ENCODE measurements at places on chromosomes 16 and 17. TPM values are rescaled to one million over a fixed set of nuclear protein-coding genes. Genes with fewer than 3 reads are reported as not detected.

GRCh38 chr17:8552577-8553320 lies 77.8 kb downstream of the MYH10 start:
- no peak overlapping the region for H3K4me3 ChIP-seq
- H3K27ac ChIP-seq: no peak overlapping the region
- peaks cover 18% of the 10 kb centered on the region for H3K36me3 ChIP-seq

- no peaks in the 10 kb centered on the region for H3K27me3 ChIP-seq
- peak; percentile 82 for DNase-seq
- peaks cover 8% of the 10 kb centered on the region for H3K36me3 ChIP-seq
Measured at GRCh38 chr17:82648742-82649331, 593 bp upstream of the WDR45B start.

DNA sequence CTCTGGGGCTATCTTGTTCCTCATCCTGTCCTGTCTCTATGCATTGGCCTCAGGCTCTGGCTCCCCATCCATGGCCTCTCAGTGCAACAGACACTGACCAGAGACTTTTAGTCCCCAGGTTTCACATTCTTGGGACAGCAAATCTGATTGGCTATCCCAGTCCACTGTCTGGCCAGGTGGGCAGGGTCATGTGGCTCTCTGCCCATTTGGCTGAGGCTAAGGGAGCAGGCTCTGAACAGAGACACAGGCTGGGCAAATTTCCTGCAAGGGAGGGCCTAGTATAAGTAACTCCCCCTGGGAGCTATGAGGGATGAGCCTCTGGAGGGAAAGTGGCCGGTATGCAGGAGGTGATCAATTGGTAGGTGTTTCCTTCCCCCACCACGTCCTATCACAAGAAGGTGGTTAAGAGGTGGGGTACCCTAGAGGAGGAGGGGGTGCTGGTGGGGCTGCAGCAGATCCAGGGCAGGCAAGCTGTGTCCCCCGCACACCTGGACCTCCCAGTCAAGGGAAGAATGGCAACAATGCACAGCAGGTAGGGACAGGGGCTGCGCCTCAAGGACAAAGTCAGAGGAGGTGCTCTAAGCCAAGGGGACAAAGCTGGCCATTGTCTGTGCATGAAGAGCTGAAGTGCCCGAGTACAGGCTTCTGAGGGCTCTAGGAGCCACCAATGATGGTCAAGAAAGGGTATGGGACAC lies 13.2 kb downstream of the XYLT2 start:
- peaks cover 41% of the 10 kb centered on the region for H3K36me3 ChIP-seq
- no peak overlapping the region for H3K27ac ChIP-seq
- DNase-seq: no peak
- no peaks in the 10 kb centered on the region for H3K27me3 ChIP-seq
- H3K4me1 ChIP-seq: peaks cover 7% of the 10 kb centered on the region
- no peak overlapping the region for H3K4me3 ChIP-seq

- no peaks in the 10 kb centered on the region for H3K27me3 ChIP-seq
- DNase-seq: no peak
- H3K4me3 ChIP-seq: no peak overlapping the region
- peaks cover 37% of the 10 kb centered on the region for H3K36me3 ChIP-seq
- peak overlapping the region; percentile 88 for H3K27ac ChIP-seq
Measured at GRCh38 chr17:1494203-1494602, 1.7 kb upstream of the MYO1C start.

DNA sequence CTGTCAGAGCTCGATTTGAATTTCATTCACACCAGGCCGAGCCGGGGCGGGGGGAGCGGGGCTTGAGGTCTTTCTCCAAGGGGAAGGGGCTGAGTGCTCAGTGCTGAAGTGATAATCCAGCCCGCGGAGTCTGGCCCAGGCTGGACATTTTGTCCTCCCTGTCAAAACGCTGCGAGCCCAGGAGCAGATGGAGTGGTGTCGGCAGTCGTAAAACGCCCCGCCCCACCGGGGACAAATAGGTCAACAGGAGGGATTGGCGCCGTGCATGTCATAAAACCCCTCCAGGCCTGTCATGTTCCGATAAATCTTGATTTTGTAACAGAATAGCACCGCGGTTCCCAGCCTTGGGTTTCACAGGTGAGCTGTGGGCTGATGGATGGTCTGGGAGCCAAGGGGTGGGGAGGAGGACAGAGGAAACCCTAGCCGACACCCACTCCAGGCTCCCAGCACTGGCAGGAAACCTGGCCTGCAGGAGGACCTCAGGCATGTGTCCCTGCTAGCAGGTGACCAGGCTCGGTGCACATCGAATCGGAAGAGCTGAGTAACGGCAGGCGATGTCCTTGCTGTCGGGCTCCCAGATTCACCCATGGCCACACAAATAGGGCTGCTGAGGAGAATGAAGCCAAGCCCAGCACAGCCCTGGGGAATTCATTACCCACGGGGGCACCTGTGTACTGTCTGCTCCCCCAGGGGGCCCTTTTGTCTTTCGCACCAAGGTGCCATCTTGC lies 341.4 kb downstream of the FOXL1 start:
- no peak overlapping the region for H3K4me3 ChIP-seq
- DNase-seq: no peak
- H3K36me3 ChIP-seq: no peaks in the 10 kb centered on the region
- no peak overlapping the region for H3K27ac ChIP-seq
- peaks cover 17% of the 10 kb centered on the region for H3K27me3 ChIP-seq
- H3K4me1 ChIP-seq: no peaks in the 10 kb centered on the region

DNA sequence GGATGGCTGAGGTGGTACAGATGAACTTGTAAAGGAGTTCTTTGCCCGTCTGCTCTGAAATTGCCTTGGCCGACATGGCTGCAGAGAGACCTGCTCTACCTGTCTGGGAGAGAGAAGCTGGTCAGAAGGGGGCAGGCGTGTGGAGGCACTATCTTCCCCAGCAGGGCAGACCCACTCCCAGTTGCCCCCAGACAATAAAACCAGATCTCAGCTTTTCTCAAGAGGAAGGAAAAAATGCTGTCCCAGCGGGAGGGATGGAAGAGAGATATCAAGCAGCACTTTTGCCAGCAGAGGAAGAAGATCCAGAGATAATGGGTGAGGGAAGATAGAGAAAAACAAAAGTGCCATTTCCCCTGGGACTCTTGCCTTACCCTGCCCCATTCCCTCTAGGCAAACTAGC lies 5.0 kb downstream of the ACLY start:
- no peak overlapping the region for H3K4me3 ChIP-seq
- peaks cover 10% of the 10 kb centered on the region for H3K4me1 ChIP-seq
- peaks cover 50% of the 10 kb centered on the region for H3K36me3 ChIP-seq
- H3K27ac ChIP-seq: no peak overlapping the region
- no peaks in the 10 kb centered on the region for H3K27me3 ChIP-seq

DNA sequence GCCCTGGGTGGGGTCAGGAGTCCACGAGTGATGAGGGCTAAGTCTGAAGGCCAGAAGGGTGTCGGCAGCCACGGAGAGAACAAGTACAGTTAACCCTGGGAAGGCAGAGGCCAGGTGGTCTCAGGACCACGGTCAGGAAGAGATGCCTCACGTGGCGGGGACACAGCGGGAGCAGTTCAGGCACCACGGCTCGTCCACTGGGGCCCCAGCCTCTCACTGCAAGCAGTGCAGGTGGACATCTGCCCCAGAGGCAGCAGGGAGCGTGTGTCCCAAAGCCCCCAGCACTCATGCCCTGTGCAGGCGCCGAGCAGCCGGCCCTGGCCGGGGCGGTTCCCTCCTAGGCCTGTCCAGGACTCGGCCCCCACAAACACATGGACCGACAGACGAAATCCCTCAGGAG lies 4.7 kb downstream of the LMF1 start:
- no peaks in the 10 kb centered on the region for H3K36me3 ChIP-seq
- peak; percentile 63 for DNase-seq
- peaks cover 8% of the 10 kb centered on the region for H3K4me1 ChIP-seq

DNA sequence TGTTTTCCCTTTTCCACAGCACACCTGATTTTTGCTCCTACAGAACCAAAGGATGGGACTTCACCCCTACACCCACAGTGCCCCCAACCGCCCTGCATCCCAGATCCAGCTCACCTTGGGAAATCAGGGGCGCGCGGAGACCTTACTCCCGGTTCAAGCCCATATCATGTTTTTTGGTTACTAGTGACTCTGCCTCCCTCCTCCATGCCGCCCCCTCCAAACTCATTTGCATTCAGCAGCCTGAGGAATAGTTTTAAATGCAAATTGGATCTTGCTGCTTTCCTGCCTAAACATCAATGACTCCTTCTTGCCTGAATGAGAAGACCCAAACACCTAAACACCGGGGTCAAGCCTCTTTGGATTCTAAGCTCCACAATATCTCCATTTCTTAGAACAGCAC lies 331.8 kb downstream of the TMEM114 start:
- no peaks in the 10 kb centered on the region for H3K36me3 ChIP-seq
- DNase-seq: no peak
- no peaks in the 10 kb centered on the region for H3K4me1 ChIP-seq
- no peak overlapping the region for H3K4me3 ChIP-seq
- H3K27me3 ChIP-seq: no peaks in the 10 kb centered on the region

- DNase-seq: no peak
- no peaks in the 10 kb centered on the region for H3K27me3 ChIP-seq
- no peak overlapping the region for H3K27ac ChIP-seq
- H3K4me3 ChIP-seq: no peak overlapping the region
- H3K36me3 ChIP-seq: no peaks in the 10 kb centered on the region
Measured at GRCh38 chr16:78606545-78606944, 507.1 kb downstream of the WWOX start.

DNA sequence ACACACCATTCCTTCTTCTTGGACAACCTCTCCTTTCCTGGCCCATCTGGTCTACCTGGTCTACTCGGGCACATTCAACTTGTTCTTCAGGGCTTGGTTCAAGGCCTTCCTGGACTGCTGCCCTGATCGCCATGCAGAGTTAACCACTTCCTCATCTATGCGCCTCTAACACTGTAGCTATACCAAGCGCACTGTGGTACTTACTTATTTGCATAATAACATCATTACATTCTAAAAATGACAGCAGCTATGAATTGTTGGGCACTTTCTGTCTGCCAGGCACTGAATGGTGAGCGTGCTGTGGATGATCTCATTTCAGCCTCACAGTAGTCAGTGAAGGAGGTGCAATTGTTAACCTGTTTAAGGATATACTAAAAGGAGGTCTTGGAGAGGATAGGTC lies 66.9 kb upstream of the SDK2 start:
- no peak for DNase-seq
- no peaks in the 10 kb centered on the region for H3K36me3 ChIP-seq
- H3K27ac ChIP-seq: no peak overlapping the region
- H3K27me3 ChIP-seq: no peaks in the 10 kb centered on the region
- H3K4me1 ChIP-seq: no peaks in the 10 kb centered on the region

GRCh38 chr16:78562650-78563049 lies 463.2 kb downstream of the WWOX start:
- no peak for DNase-seq
- H3K27ac ChIP-seq: no peak overlapping the region
- H3K27me3 ChIP-seq: no peaks in the 10 kb centered on the region
- H3K36me3 ChIP-seq: no peaks in the 10 kb centered on the region
- H3K4me1 ChIP-seq: no peaks in the 10 kb centered on the region

GRCh38 chr17:10144982-10145381 lies 53.4 kb downstream of the GAS7 start:
- H3K27me3 ChIP-seq: no peaks in the 10 kb centered on the region
- peaks cover 3% of the 10 kb centered on the region for H3K4me1 ChIP-seq
- no peak for DNase-seq
- no peak overlapping the region for H3K4me3 ChIP-seq
- H3K36me3 ChIP-seq: no peaks in the 10 kb centered on the region

Gene SLC5A11
- total RNA-seq: not detected

Measured in upper lobe of right lung (tissue), 1 donor.